Stimulated activated naive CD8-positive, alpha-beta T cell treated with anti-CD3 and anti-CD28 coated beads, Interleukin-15, amount 100 ng/mL, for 72 hours (primary cell): ENCODE measurements at places on chromosomes 7 and 10.

DNA sequence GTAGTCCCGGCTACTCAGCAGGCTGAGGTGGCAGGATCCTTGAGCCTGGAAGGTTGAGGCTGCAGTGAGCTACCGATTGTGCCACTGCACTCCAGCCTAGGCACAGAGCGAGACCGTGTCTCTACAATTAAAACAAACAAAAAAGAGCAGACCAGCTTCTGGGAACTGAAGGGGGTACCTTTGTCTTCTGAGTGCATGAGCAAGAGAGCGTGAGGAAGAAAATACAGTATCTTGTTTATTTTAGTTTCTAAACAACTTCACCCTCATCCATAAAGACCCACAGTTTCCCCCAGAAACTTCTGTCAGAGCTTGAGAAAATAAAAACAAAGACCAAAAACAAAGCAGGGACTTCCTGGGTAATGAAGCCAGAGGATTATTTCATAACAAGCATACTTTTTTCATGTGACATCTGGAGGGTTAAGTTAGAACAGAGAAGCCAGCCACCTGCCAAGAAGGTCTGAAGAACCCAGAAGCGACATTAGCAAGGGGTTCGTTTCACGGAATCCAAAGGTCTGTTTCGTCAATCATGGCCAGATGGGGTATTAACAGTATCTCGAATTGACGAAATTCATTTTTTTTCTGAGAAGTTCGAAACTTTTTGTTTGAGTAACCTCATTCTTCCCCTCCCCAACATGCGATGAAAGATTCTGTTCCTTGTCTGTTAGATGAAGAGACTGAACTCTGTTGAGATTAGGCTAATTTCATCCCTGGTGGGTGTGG lies 10.2 kb upstream of the IL2RA start:
- no peak for DNase-seq

- DNase-seq = peak; percentile 5
Observed at GRCh38 chr10:83680470-83680891, 458.8 kb upstream of the GHITM start.

DNA sequence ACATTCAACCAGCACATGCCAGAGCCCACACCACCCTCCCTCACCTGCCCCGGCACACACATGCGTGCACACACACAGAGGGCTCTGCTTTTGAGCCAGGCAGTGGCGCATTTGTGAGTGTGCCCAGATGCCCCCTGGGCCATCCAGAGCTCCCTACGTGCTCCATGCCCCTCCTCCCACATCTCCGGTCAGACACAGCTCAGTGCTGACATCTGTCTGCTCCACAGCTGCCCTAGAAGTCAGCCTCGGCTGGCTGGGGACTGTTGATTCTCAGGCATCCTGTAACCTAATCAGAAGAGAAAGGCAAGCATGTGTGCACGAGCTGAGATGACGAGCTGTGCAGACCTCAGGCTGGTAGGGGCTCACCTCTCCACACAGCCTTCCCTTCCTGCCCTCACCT lies 135.1 kb downstream of the ZMIZ1 start:
- no peak for DNase-seq

GRCh38 chr10:10803278-10803677 lies 214.4 kb upstream of the CELF2 start:
- no peak for DNase-seq

GRCh38 chr7:18174996-18175395 lies 147.3 kb upstream of the PRPS1L1 start:
- no peak for DNase-seq

DNA sequence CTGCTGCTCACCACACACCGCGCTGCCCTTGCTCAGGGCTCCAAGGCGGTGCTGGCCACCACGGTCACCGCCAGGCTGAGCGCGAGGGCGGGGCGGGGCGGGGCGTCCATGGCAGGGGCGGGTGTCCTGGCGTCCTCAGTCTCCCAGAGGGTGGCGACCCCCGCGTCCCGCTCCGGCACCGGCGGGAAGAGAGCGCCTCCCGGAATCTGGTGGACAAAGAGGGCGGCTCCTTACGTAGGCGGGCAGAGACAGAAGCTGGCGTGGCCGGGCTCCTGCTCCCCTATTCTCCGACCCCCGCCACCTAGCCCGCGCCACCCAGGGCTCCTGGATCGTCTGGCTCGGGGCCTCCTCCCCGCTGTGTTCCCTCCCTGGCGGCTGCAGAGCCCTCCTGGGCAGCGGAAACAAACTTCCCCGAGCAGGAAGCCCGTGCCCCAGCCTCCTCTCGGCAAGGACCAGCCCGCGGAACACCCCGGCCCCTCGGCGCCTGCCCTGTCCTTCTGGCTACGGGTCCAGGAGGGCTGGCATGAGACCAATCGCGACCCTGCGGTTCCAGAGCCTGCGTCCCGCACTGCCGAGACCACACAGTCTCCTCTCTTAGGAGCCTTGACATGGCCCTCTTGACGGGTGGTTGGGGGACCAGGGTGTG lies 133.8 kb upstream of the ZNF92 start:
- DNase-seq = no peak
